ENCODE measurements at places on chromosomes 5 and 9.
A peak's percentile ranks its signal among the peaks of the same experiment; 100 is the strongest.

GRCh38 chr5:10452768-10453331 lies 11.2 kb downstream of the ROPN1L start:
- peak; percentile 93 for DNase-seq

- peak; percentile 40 for DNase-seq
Observed at GRCh38 chr5:15703901-15704300, 203.9 kb downstream of the FBXL7 start.

DNA sequence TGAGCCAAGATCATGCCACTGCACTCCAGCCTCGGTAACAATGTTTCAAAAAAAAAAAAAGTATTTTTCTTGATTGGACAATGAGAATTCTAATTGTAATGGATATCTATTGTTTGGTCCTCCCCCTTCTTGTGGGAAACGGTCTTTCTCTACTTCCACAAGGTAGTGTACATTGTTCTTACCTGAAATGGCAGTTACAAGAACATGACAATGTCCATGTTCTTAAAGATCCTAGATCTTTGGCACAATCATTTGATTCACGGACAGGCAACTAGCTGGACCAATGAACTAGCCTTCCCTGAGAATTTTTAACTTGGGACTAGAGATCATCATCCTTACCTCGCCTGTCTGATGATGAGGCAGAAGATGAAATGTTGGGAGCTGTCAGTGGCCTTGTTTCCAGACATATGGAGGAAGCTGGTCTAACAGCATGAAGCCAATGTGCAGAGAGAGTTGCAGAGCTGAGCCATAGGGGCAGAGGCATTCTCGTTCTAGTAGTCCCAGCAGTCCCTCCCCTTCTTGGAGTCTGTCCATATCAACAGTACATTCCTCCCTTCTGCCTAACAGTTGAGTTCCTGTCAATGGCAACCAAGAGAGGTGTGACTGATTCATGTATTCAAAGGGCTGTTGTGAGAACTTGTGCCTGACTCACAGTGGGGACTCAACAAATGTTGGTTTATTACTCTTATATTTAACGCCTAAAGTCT lies 2.1 kb upstream of the MARCHF6 start:
- DNase-seq: peak; percentile 72

GRCh38 chr5:100772548-100772947 lies 130.5 kb downstream of the ST8SIA4 start:
- DNase-seq: no peak

GRCh38 chr5:103243665-103244064 lies 14.9 kb upstream of the MACIR start:
- DNase-seq: no peak

- no peak for DNase-seq
Observed at GRCh38 chr5:144086295-144086694, 84.2 kb downstream of the YIPF5 start.

- no peak for DNase-seq
Observed at GRCh38 chr5:61076626-61077025, 85.6 kb downstream of the SMIM15 start.

GRCh38 chr5:157511651-157512644 lies 51.9 kb downstream of the NIPAL4 start:
- DNase-seq: peak; percentile 98

DNA sequence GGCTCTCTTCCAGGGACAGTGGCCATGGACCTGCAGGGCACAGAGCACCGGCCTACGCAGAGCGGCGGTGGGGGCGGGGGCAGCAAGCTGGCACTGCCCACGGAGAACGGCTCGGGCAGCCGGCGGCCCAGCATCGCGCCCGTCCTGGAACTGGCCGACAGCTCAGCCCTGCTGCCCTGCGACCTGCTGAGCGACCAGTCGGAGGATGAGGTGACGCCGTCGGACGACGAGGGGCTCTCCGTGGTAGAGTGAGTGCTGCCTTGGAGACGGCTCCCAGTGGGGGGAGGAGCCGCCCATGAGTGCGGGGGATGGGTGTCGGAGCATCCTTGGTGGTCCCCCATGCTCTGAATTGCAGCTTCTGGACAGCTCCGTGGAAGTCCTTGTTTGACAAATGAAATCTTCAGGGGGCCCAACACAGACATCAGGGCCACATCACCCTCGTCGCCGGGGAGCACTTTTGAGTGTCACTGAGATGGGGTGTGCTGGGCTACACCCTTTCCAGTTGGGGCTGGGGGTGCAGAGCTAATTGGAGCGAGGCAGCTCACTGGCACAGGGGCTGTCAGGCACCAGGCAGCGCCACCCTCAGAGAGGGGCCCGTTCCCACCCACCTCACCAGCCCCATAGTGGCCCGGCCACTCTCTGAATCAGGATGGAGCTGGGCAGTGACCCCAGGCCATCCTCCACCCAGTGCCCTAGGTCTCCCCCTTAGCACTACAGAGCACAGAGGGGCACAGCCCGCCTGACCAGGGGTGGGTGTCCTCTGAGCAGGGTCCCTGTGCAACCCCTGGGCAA lies 70.9 kb downstream of the KCNT1 start:
- no peak for DNase-seq

DNA sequence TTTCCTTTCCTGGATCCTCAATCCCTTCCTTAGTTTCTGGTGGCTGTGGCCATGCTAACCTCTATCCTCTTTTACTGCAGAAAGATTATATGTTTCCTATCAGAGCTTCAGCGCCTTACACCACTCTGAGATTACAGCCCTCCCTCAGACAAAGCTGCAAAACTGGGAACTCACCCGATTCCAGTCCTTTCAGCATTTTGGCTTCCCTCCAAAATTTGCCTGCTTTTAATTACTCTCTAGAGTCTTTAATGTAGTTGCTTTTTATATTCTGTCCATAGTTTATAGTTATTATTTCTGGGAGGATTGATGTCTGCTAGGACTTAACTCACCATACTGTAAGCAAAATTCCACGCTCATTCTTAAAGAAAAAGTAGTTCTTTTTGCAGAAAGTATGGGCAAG lies 110.2 kb downstream of the NSG2 start:
- no peak for DNase-seq

DNA sequence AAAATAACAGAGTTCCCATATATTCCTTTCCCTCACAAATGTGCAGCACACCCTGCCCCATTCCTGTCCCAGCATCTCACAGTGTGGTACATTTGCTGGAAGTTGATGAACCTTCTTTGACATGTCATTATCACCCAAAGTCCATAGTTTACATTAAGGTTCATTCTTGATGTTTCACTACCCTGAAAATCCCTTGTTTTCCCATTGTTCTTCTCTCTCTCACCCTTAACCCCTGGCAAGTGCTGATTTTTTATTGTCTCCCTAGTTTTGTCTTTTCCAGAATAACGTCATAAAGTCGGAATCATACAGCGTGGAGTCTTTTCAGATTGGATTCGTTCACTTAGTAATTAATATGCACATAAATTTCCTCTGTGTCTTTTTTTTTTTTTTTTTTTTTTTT lies 48.1 kb downstream of the SPIN1 start:
- DNase-seq: no peak

DNA sequence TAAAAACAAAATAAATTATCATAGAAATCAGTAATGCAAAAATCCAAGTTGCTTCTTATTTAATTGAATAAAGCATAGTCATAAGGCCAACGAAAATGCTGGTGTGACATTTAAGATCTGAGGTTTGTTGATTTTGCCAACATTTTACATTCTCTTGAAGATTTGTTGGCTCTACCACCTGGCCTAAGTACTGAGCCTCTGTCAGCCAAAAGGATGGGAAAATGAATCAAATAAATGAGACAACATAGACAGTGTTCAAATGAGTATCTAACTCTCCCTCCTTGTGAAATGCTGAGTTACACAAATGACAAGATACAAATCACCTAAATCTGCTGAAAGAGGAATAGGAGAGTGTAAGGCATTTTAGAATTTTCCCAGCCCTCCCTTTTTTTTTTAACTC lies 575.0 kb downstream of the CDH12 start:
- no peak for DNase-seq

DNA sequence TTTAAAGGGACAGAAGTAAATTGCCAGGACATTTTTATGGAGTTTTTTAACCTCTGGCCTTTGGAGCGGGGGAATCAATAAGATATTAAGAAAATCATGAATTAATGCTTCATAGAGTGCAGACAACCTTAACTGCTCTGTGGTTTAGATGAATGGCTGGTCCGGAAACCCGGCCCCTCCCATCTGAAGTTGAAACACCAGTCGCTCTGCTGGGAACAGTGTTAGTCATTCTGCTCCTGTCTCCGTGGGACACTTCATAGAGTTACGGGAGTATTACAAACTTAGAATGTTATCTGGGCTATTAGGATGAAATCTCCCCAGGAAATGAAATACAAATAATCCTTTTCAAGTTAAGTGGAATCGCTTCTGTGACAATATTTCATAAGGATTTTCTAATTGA lies 110.1 kb upstream of the IRX2 start:
- DNase-seq: no peak
